Iris pigment epithelial cell (primary cell): ENCODE measurements at places on chromosomes 12 and 14.

- DNase-seq = peak; percentile 39
Observed at GRCh38 chr14:51511265-51511664, 140.4 kb upstream of the FRMD6 start.

DNA sequence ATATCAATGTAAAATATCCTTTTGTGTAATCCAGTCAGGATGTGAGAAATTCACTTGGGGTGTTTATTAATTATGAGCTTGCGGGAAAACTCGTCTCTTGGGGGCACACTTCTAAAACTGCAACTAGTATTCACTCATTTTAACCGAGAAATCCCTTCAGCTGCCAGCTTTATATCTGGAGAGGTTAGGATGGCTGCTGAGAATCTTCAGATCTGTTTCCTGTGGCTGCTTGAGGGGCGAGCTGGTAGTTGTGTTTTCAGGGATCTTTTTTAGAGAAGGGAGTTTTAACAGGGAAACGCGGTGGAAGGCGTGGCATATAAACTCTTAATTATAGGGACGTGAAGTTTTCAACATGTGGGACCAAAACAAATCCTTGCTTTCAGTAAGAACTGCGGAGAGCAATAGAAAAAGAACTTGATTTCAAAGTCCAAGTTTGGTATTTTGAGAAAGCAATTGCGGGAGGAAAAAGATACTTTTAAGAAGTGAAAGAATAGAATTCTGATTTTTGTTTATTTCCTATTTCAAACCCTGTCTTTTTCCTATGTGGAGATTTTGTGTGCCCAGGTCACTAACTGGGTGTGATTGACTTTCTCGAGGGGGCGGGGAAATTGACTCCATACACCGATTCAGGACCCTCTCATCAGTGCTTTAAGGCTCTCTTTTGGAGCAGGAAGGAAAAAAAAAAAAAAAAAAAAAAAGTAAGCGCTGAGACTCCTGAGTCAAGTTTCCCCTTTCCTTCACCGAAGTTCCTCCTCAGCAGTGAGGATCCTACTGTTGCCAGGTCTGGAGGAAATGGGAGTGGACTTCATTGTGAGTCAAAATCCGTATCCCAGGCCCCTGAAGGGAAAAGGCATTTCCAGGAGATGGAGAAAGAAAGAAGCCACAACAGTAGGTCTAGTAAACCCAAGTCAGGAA is 1.1 kb downstream of the PPFIBP1 start:
- peak; percentile 56 for DNase-seq

DNA sequence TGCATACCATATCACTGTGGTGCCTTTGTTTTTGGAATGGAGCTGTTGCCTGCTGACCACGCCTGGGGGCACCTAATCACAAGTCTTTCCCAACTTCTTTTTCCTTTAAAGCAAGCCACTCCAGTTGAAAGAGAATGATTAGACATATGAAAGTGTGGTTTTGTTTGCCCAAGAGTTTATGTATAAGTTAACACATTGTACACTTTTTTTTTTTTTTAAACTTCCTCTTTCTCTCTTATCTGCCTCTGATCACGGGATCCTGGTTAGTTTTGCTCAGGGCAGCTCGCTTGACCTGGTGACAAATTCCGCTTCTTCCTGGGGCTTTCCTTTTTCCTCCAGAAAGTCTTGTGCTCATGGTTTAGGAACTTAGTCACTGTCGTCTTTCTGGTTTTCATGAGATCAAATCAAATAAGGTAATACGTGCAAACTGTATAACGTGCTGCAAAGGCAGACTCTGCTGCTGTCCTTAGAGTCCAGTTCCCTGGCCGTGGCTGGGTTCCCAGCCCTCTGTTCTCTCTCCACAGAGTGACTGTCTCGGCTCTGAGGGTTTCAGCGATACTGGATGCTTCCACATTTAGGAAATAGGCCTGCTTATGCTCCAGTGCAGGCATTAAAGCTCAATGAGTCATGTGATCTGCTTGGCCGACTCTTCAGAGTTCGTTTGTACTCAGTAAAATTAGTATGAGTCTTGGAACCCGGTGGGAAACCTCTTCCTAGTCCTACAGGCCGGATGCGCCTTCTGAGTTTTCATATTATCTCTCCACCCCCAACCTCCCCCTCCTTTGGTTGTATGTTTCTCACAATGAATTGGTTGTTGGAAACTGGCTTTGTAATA is 15.2 kb downstream of the RASSF3 start:
- peak; percentile 88 for DNase-seq

DNA sequence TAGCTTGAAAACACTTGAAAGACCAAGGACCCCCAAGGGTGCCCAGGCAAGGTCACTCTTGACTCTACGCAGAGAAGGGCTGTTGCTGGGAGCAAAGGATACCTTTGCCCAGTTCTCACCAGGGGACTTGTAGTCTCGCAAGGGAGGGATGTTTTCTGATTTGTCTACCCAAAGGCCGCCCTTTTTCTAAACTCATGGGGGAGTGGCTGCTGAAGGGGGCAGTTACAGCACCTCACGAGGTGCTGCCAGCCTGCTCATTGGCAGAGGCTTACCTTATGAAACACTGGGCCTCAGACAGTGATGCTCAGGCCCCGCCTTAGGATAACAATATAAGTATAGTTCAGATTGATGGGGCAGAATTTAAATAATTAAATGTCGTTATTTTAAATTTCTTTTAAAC is 107.0 kb downstream of the ETV6 start:
- no peak for DNase-seq

- DNase-seq = no peak
Observed at GRCh38 chr14:95488376-95489213, 27.9 kb downstream of the SYNE3 start.

GRCh38 chr14:103105580-103106150 is 11.1 kb downstream of the EXOC3L4 start:
- DNase-seq = no peak

DNA sequence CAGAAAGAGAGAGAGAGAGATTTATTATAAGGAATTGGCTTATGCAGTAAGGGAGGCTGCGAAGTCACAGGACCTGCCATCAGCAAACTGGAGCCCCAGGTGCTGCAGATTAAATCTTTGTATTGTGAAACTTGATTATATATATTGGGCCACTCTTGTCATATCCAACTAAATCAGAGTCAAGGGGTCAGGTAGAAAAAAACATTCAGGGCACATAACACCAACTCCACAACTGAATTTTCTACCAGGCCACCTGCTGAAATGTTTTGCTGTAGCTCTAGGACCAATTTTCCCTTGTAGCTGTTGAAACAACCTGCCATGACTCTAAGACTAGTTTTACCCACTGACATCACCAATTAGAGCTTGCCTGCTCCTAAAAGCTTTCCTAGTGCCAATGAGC is 1240.8 kb downstream of the SLC16A7 start:
- no peak for DNase-seq

GRCh38 chr12:1517734-1518525 is 76.5 kb downstream of the FBXL14 start:
- no peak for DNase-seq

DNA sequence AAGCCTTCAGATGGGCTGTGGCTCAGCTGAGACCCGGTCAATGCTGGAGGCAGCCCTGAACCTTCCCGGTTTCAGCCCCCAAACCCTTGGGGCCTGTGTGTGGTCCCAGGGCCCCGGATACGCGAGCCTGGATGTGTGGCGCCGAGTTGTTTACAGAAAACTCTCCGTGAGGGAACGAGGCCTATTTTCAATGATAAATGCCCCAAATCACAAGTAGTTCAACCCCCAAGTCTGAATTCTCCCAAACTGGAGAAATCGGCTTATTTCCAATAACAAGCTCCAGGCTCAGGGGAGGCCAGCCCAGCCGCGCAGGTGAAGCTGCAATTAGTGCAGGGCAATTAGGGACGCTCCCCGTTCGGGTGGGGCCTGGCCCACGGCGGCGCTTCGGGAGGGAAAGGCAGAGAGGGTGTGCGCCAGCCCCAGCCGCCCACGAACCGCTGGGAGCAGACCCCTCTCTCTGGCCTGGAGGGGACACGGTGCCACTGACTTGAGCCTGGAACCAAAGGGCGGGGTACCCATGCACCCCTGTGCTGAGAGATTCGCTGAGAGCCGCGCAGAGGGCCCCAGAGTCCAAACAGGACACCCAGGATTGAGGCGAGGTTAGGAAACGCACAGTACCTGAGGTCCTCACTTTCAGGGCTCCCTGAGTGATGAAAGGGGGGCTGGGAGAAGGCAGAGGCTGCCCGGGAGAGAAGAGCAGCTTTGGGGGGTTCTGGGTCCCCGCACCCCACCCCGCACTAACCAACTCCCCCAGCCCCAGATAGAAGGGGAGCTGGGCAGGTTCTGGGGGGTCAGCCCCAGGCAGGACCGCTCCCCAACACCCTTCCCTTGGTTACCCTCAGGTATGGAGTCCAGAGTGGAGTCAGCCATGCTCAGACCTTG is 14.2 kb upstream of the ANKRD9 start:
- no peak for DNase-seq

GRCh38 chr14:99873653-99874052 is 80.4 kb downstream of the EML1 start:
- no peak for DNase-seq

GRCh38 chr14:49992448-49992847 is 99.6 kb downstream of the ARF6 start:
- no peak for DNase-seq

DNA sequence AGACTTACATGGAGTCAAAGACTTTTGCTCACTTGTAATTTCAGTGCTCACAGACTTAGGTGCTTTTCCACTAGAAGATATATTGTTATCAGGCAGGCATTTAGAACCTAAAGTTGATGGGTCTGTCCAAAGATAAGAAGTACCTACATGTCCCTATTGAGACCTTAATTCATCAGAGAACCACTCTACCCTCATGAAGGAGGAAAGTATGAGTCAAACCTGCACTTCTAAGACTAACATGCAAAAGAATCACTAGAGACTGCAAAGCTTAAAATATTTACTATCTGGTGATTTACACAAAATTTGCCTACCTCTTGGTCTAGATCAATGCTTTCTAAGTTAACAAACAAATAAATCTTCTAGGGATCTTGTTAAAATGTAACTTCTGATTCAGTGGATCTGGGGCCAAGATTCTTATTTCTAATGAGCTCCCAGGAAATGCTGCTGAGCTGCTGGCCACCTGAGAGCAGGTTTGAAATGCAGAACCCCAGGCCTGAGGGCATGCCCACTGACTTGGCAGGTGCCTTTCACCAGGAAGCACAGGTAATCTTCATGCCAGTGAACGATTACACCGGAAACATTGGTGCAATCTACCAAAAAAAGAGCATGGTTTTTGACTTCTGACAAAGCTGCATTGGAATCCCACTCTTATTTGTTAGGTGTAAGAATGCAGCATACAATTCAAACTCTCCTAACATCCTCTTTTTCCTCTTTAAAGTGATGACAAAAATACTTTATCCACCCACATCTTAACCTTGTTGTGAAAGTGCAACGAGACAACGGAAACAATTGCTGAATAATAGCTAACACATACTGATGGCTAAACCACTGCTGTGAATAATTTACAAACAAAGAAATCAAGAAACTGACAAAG is 214.2 kb downstream of the ADAMTS20 start:
- peak; percentile 49 for DNase-seq

- peak; percentile 63 for DNase-seq
Observed at GRCh38 chr14:30559638-30560091, 707 bp downstream of the G2E3 start.

GRCh38 chr12:78959556-78959955 is 95.0 kb downstream of the SYT1 start:
- peak; percentile 5 for DNase-seq

- no peak for DNase-seq
Observed at GRCh38 chr12:68998041-68998440, 65.1 kb upstream of the CPM start.

DNA sequence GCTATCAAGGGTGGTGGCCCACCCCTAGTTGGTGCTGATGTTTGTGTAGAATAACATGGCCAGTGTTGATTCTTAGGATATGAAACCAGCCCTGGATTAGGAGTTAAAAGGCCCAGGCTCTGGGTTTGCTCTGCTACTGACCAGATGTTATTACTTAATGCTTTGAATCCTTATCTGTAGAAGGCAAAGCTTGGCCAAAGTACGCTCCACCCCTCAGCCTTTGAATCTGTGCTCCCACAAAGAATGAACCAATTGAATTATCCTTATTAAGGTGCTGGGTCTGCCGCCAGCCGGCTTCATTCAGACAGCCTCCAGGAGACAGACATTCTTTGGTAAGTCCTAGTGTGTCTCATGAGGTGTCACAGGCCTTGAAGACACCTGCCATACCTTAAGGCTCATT is 41.8 kb downstream of the AKAP3 start:
- DNase-seq = no peak

GRCh38 chr14:74552623-74553022 is 59.1 kb downstream of the ISCA2 start:
- DNase-seq = no peak

DNA sequence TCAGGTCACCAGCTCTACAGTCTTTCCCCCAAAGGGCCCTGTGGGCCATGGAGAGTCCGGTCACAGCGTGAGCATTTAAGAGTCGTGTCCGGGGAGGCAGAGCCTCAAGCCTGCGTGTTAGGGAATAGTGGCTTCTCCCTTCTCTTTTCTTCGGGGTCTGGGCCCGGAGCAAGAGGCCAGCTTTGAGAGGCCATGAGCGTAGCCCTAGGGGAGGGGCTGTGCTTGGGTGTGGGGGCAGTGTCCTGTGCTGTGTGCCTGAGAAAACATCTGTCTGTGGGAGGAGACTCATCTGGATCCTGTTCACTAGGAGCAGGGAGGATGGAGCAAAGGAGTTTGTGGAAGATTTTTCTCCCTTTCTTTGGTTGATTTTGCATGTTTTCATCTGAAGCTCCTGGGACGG is 5.3 kb downstream of the LRP1-AS start:
- DNase-seq = no peak

- no peak for DNase-seq
Observed at GRCh38 chr12:109069307-109070271, 17.2 kb downstream of the USP30 start.

GRCh38 chr12:74337951-74338350 is 199.7 kb upstream of the ATXN7L3B start:
- DNase-seq = peak; percentile 72

DNA sequence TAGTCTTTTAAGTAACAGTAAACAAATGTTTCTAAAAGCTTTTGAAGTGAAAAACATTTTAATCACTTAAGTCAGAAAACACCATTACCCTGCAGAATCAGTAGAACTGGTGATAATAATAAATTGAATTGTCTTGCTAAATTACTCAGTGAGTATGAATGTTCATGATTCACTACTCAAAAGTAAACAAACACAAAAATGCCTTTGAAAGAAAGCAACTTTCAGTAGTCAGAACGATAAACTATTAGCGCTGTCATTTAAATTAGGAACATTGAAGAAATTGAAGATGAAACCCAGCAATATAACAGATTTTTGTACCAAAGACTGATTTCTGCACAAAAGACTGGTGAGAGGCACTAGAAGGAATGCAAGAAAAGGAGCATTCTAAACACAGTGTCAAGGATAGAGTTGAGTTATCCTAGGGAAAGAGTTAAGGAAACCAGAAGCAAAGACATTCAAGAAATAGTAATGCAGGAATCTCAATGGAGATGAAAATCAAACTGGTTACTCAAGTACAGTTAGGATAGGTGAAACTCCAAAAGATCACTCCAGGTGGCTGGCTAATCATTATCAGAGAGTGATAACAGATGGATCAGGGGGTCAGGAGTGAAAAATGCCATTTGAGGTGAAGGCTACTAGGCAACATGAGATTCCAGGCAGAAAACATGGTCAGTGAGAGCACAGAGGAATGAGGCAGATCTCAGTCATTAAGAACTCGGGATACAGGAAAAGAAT is 77.4 kb upstream of the ALG10 start:
- DNase-seq = no peak

- peak; percentile 40 for DNase-seq
Observed at GRCh38 chr14:33475623-33476022, 475.3 kb downstream of the EGLN3 start.

GRCh38 chr12:124191966-124192365 is 102.9 kb upstream of the RFLNA start:
- DNase-seq = no peak
